Activated CD4-positive, alpha-beta T cell treated with anti-CD3 and anti-CD28 coated beads for 36 hours (primary cell): ENCODE measurements at places on chromosomes 7 and 10.

DNA sequence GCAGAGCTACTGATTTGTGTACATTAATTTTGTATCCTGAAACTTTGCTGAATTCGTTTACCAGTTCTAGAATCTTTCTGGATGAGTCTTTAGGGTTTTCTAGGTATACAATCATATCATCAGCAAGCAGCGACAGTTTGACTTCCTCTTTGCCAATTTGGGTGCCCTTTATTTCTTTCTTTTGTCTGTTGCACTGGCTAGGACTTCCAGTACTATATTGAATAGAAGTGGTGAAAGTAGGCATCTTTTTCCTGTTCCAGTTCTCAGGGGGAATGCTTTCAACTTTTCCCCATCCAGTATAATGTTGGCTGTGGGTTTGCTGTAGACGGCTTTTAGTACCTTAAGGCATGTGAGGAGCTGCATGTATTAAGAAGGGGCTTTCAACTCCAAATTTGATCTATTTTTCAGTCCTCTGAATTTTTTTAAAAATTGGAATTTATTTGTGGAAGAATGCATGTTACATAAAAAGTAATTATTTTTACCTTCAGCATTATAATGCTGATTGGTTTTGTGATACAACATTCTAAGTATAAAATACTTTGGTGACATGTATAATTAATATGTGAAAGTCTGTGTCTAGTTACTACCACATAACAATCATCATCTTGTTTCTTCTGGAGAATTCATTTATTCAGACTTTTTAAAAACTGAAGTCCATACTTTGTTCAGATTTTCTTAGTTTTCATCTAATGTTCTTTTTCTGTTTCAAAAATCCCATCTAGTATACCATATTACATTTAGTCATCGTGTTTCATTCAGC is 49.6 kb downstream of the CPED1 start:
- no peaks in the 10 kb centered on the region for H3K36me3 ChIP-seq
- no peaks in the 10 kb centered on the region for H3K4me1 ChIP-seq
- no peak overlapping the region for H3K4me3 ChIP-seq
- DNase-seq, result no peak

- H3K4me1 ChIP-seq, result no peaks in the 10 kb centered on the region
- no peak overlapping the region for H3K27ac ChIP-seq
- H3K4me3 ChIP-seq, result no peak overlapping the region
- H3K36me3 ChIP-seq, result no peaks in the 10 kb centered on the region
- peaks cover 30% of the 10 kb centered on the region for H3K27me3 ChIP-seq
These were observed 59.4 kb downstream of the GCC1 start for GRCh38 chr7:127525866-127526480.

GRCh38 chr7:139118234-139118804 is 8.8 kb upstream of the ZC3HAV1 start:
- peaks cover 31% of the 10 kb centered on the region for H3K4me1 ChIP-seq
- H3K36me3 ChIP-seq, result no peaks in the 10 kb centered on the region
- H3K4me3 ChIP-seq, result peak overlapping the region; percentile 27
- peak; percentile 67 for DNase-seq

GRCh38 chr7:63998549-63998948 is at the start of gene ZNF722:
TSS of gene ZNF722 (plus strand) at chr7:63998849. CDS start at chr7:63998962, 113 bp downstream.
- no peak for DNase-seq
- no peak within 1 kb of the TSS for H3K27ac ChIP-seq
- H3K27me3 ChIP-seq, result no peaks in the 10 kb centered on the region
- no peak within 1 kb of the TSS for H3K4me3 ChIP-seq

DNA sequence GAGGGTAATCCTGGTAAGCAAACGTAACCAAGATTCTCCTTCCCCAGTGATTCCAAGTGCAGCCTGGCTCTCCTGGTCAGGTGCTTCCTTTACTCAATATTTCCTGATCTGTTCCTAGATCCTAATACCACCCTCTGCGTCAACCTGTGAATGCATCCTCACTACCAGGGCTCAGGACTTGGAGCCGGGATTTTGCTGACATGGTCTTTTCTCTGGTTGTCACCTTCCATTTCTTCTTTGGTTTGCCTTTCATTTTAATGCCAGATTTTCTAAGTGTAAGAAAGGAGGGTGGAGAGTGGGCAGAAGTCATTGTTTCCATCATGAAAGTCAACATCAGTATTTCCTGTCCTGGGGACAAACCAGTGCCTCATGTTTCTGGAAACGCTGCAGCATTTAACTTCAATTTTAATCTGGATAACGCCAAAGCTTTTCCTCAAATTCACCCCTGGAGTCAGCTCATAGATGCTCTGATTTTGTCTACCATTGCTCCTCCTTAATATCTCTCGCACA is 210.4 kb upstream of the ZNF32 start:
- H3K27ac ChIP-seq, result no peak overlapping the region
- no peak overlapping the region for H3K4me3 ChIP-seq
- peaks cover 6% of the 10 kb centered on the region for H3K4me1 ChIP-seq
- H3K27me3 ChIP-seq, result no peaks in the 10 kb centered on the region
- DNase-seq, result no peak

GRCh38 chr7:138254444-138254843 is 178.2 kb downstream of the AKR1D1 start:
- peaks cover 8% of the 10 kb centered on the region for H3K4me1 ChIP-seq
- no peaks in the 10 kb centered on the region for H3K36me3 ChIP-seq
- H3K27me3 ChIP-seq, result peaks cover 3% of the 10 kb centered on the region
- H3K4me3 ChIP-seq, result no peak overlapping the region

GRCh38 chr10:30284865-30285594 is 64.0 kb downstream of the MTPAP start:
- H3K27ac ChIP-seq, result no peak overlapping the region
- H3K27me3 ChIP-seq, result peaks cover 2% of the 10 kb centered on the region
- no peak overlapping the region for H3K4me3 ChIP-seq

- no peak overlapping the region for H3K27ac ChIP-seq
- DNase-seq, result no peak
- H3K27me3 ChIP-seq, result no peaks in the 10 kb centered on the region
- no peaks in the 10 kb centered on the region for H3K36me3 ChIP-seq
- H3K4me1 ChIP-seq, result peaks cover 1% of the 10 kb centered on the region
- no peak overlapping the region for H3K4me3 ChIP-seq
These were observed 54.6 kb downstream of the LHPP start for GRCh38 chr10:124516181-124516580.

DNA sequence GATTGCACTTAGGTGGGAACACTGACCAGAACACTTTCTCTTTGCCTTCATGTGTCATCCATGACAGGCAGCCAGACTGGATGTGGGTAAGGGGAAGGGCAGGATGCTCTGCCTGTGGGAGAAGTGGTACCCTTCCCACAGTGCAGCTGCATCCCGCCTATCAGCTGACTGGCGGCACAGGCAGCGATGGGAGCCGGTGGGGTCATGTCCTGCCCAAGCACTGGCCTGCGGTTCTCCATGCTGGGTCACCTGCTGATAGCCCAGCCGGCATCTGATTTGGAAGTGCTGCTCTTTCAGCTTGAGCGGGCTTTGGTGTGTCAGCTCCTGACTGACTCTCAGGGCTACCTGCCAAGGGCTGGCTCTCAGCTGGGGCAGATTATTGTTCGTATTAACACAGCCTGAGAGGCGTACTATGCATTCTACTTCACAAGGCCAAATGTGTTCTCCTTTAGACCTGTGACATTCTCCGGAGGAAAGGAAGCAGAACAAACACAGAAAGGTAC is 105.2 kb upstream of the PDLIM1 start:
- peaks cover 2% of the 10 kb centered on the region for H3K36me3 ChIP-seq
- H3K4me1 ChIP-seq, result peaks cover 8% of the 10 kb centered on the region
- no peak overlapping the region for H3K27ac ChIP-seq
- H3K4me3 ChIP-seq, result no peak overlapping the region
- no peak for DNase-seq

GRCh38 chr7:76286842-76287403 is 15.6 kb upstream of the HSPB1 start:
- peaks cover 13% of the 10 kb centered on the region for H3K4me1 ChIP-seq
- peaks cover 16% of the 10 kb centered on the region for H3K27me3 ChIP-seq
- no peaks in the 10 kb centered on the region for H3K36me3 ChIP-seq
- no peak overlapping the region for H3K27ac ChIP-seq
- DNase-seq, result no peak

DNA sequence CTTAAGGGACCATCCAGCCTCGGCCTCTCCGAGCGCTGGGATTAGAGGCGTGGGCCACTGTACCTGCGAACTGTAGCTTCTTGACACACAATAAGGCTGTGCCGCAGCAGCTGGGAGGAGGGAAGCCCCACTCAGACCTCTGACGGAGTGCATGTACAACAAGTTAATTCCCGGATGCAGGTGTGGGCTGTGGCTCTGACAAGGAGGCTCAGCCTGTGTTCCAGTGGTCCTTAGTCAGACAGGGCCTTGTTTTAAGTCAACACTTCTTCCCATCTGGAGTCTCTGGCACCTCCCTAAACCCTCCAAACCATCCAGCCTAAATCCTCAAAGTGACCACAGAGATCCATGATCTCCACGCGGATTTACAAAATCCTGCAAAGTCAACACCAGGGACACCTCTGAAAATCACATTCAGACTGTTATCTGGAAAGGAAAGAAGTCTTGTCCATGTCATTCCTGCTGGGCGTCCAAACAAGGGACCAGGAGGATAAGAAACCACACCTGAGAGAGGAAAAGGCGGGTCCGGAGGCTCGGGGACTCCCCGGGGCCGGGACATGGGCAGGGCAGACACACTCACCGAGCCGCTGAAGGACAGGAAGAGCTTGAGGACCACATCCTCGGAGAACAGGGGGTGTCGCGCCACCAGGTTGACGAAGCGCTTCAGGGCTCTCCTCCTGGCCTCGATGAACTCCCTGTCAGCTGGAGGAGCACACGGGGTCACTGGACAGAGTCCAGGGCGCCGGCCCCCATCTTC is 29.4 kb downstream of the NUDT1 start:
- H3K4me3 ChIP-seq, result no peak overlapping the region
- no peaks in the 10 kb centered on the region for H3K27me3 ChIP-seq
- H3K27ac ChIP-seq, result no peak overlapping the region
- H3K4me1 ChIP-seq, result no peaks in the 10 kb centered on the region

DNA sequence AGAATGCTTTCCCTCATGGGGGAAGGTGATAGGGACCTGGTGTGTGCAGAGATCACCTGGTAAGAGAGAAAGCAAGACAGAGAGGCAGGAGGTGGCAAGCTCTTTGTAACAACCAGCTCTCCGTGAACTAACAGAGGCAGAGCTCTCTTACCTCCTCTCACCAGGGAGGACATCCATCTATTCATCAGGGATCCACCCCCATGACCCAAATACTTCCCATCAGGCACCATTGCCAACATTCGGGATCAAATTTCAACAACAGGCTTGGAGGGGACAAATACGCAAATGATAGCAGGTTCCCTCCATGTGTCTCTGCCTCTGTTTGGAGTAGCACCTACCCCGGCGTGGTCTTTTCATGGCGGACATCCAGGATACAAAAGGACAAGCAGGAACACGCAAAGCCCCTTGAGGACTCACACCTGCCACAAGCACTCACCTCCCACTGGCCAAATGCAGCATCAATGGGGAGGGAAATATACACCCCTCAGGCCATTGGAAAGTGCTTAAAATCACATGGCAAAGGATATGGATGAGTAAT is 431.2 kb upstream of the AUTS2 start:
- H3K4me3 ChIP-seq, result no peak overlapping the region
- no peaks in the 10 kb centered on the region for H3K36me3 ChIP-seq
- H3K27ac ChIP-seq, result no peak overlapping the region
- no peaks in the 10 kb centered on the region for H3K4me1 ChIP-seq
- no peak for DNase-seq

GRCh38 chr7:3481435-3481834 is 180.4 kb downstream of the SDK1 start:
- no peaks in the 10 kb centered on the region for H3K36me3 ChIP-seq
- no peak overlapping the region for H3K27ac ChIP-seq
- no peaks in the 10 kb centered on the region for H3K27me3 ChIP-seq
- H3K4me3 ChIP-seq, result no peak overlapping the region

DNA sequence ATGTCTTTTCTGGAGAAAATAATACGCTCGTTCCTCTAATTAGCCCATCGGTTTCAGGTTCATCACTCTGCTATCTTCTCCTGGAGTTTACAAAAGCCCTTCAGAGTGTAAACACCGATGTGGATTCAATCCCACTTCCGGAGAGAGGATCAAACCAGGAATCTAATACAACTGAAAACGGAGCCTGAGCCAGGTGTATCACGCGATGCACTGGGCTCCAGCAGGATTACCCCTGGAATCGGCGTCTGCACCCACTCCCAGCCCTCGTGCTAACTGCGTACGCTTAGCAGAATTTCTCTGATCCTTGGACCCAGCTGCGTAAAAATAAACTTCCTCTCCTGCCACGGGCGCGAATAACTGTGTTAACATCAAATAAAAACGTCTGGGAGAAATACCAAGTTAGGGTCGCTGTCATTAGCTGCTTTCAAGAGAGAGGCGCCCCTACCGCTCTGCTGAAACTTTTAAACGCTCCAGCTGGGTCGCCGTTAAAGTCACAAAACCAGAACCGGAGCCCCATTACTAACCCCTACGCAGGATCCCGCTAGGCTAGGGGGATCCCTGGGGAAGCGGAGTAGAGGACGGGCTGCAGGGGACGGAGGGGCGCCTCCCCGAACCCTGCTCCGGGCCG is 502 bp downstream of the ZNF3 start:
- H3K4me3 ChIP-seq, result peak overlapping the region; percentile 87
- no peaks in the 10 kb centered on the region for H3K27me3 ChIP-seq
- peaks cover 25% of the 10 kb centered on the region for H3K4me1 ChIP-seq
- peaks cover 29% of the 10 kb centered on the region for H3K36me3 ChIP-seq

DNA sequence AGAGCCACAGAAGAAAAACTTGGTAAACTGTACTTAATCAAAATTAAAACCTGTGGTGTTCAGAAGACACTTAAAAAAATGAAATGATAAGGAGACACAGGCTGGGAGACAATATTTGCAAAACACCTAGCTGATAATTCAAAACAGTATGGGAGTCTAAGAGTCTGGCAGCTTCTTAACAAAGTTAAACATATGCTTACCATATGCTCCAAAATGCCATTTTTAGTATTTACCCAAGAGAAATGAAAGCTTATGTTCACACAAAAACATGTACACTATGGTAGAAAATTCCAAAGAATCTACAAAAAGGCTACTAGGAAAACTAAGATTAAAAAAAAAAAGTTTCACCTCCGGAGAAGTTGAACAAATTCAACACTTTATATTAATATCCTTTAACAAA is 48.6 kb downstream of the ITGB1 start:
- peaks cover 3% of the 10 kb centered on the region for H3K4me1 ChIP-seq
- no peaks in the 10 kb centered on the region for H3K27me3 ChIP-seq
- peaks cover 47% of the 10 kb centered on the region for H3K36me3 ChIP-seq
- no peak for DNase-seq
- H3K27ac ChIP-seq, result no peak overlapping the region

GRCh38 chr7:134405299-134405698 is 53.6 kb downstream of the AKR1B1 start:
- no peaks in the 10 kb centered on the region for H3K36me3 ChIP-seq
- no peak overlapping the region for H3K27ac ChIP-seq
- no peak for DNase-seq
- peaks cover 20% of the 10 kb centered on the region for H3K27me3 ChIP-seq
- no peaks in the 10 kb centered on the region for H3K4me1 ChIP-seq

GRCh38 chr7:100132126-100132525 is 5.4 kb downstream of the MBLAC1 start:
- H3K4me1 ChIP-seq, result peaks cover 9% of the 10 kb centered on the region
- H3K4me3 ChIP-seq, result no peak overlapping the region
- DNase-seq, result no peak
- no peaks in the 10 kb centered on the region for H3K27me3 ChIP-seq
- H3K27ac ChIP-seq, result no peak overlapping the region
